ENCODE measurements at places on chromosomes 12 and 14.

GRCh38 chr14:28576523-28576922 is 190.1 kb upstream of the FOXG1 start:
- no peak for DNase-seq

DNA sequence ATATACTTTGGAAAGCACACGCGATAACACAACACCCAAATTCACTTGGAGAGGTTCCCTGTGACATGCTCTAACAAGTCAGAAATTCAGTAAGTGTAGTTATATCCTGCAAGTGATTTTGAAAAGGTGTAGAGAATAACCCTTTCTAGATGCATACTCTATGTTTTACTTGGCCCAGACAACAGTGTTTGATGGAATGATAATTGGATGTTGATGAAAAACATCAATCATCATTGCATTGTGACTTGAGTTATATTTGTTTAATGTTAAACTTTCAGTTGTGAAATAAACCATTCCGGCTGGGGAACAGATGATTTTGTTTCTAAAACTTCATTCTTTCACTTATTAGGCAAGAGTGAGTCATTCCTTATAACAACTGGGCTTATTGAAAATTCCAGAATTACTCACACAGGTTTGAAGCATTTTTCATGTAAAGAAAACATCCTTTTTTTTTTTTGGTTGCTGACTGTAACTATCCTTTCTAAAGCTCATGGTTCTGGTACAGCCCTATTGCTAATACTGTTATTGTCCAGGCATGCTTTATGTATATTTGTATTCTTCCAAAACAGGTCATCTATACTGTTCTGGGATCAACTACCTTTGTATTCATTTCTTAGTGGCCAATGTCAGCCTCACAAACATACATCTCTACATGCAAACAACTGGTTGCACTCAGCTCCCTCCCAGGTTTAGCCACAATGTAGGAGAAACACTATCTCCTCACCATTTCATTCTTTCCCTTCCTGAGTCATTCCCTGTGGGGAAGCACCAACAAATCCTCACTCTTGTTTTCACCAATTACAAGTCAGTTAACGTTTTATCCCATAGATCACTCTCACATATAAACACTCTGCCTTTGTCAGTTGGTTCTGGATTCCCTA is 121.2 kb upstream of the LRIG3 start:
- no peak for DNase-seq

GRCh38 chr14:96408608-96409007 is 16.7 kb downstream of the AK7 start:
- no peak for DNase-seq

DNA sequence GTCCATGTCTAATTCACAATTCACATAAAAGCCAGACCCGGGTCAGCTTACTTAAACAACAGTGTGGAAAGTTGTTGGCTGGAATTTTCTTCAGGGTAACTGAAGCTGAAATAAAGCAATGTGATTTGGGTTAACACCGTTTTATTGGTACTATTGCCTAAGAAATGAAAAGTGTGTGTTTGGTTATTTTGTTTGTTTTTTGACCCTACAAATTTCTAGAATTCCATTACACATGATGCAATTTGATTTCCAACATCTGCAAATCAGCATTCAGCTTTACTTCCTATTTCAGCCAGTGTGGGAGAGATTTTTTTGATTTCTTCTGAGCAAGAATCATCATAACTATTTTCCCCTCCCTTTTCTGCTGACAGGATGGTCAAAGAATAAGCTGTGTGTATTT is 45.7 kb upstream of the CLMN start:
- no peak for DNase-seq

- DNase-seq = no peak
These were observed 83.4 kb upstream of the NTF3 start for GRCh38 chr12:5348491-5348890.

DNA sequence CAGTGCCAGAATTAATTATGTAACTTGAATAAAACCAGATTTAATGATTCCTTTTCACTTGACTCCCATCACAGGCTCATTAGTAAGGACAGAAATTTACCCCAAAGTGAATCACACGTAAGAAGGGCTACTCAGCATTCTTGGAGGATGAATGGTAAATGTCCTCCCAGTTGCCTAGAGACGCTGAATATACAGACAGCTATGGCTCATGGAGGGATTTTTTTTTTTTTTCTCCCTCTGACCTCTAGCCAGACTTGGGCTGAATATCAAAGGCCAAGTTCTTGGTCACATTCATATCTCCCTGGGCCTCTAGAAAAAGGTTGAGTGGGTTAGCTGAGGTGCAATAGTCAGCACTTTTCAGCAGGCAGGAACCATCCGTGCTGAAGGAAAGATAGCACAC is 77.5 kb downstream of the PHLDA1 start:
- DNase-seq = no peak

GRCh38 chr12:110754101-110754793 is 11.6 kb upstream of the PPP1CC start:
- DNase-seq = no peak

- DNase-seq = no peak
These were observed 101.6 kb downstream of the NTS start for GRCh38 chr12:85975716-85976115.

DNA sequence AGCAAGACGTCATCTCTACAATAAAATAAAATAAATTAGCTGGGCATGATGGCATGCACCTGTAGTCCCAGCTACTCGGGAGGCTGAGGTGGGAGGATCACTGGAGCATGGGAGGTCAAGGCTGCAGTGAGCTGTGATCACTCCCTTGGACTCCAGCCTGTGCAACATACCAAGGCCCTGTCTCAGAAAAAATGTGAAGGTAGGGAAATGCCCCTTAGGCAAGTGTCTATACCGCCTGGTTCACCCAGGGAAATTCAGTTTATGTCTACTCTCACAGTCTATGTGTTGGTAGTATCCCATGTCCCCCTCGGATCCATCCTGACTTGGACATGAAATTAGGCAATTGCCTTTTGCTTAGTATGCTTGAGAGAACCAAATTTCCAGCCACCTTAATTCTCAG is 88.4 kb upstream of the TMEM132C start:
- DNase-seq = no peak

DNA sequence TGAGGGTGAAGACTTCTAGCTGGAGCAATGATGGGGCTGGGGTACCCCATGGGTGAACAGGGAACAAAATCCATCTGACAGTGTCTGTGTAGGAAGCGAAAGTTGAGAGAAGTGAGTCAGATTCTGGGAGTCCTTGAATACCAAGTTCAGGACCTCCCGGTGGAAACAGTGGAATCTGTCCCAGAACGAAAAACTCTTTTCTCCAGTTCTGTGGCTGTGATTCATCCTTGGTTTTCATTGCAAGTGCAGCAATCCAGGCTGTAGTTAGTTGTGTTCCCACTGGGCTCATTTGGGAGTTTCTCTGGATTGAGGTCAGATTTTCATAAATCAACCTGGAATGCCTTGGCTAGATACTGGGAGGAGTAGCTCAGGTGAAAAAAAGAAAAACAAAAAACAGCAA is 120.7 kb downstream of the C12orf75 start:
- DNase-seq = no peak

GRCh38 chr12:108815875-108816594 is 41.3 kb downstream of the SSH1 start:
- no peak for DNase-seq

Data from stimulated activated CD4-positive, alpha-beta T cell treated with anti-CD3 and anti-CD28 coated beads, TNF-alpha, amount 100 ng/mL, for 4 hours (primary cell).